ENCODE measurements at places on chromosomes 16 and 17.

DNA sequence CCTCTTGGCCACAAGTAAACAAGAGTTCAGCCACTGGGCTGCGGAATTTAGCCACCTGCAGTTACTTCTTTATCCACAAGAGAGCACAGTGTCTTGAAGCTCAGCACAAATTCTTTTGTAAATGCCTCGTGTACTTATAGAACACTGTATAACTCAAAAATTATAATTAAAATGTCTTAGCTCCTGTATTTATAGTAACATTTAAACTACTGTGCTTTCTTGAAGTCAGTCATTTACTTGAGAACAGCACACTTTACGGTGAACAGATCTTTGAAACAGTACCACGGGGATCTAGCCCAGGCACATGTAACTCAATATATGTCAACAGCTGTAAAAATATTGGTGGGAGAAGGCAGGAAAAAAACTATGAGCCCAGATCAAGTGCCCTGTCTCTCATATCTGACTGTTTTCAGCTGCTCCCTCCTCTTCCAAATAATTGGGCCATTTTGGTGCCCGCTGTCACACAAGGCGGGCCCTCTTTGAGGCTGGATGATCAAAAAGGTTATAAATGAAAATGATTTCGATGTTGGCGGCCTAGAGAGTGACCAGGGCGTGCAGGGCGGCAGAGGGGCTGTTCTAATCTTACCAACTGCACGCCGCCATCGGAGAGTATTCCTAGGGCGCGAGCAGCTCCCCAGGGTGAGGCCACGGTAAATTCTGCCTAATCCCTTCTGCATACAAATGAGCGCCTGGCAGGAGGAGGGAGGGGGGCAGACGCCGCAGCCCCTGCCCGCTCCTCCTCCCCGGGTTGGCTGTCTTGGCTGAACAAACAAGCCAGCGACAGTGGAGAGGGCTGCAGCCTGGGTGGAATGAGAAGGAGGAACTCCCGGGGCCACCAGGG is 183.2 kb downstream of the C16orf78 start:
- DNase-seq = no peak

GRCh38 chr17:46821482-46822387 is 3.2 kb upstream of the WNT3 start:
- DNase-seq = no peak

GRCh38 chr16:55701442-55702319 is 45.9 kb downstream of the SLC6A2 start:
- DNase-seq = peak; percentile 1

- no peak for DNase-seq
Observed at GRCh38 chr16:24683847-24684493, 45.5 kb upstream of the TNRC6A start.

- DNase-seq = no peak
Observed at GRCh38 chr17:80979547-80980378, 11.9 kb upstream of the CHMP6 start.

GRCh38 chr17:60073063-60073462 is 5.7 kb downstream of the HEATR6 start:
- no peak for DNase-seq

DNA sequence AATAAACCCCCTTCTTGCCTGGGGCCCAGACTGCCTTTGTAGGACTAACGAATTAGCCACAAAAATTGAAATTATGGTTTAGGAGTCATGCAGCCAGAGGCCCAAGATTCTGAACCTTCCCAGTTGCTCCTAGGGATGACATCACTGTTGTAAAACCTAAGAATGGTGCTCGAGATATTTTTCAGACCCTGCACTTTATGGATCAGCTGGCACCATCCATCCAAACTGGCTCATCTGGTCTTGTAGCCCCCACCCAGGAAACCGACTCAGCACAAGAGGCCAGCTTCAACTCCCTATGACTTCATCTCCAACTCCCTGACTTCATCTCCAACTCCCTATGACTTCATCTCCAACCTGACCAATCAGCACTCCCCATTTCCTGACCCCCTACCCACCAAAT is 10.9 kb upstream of the EVPL start:
- no peak for DNase-seq

DNA sequence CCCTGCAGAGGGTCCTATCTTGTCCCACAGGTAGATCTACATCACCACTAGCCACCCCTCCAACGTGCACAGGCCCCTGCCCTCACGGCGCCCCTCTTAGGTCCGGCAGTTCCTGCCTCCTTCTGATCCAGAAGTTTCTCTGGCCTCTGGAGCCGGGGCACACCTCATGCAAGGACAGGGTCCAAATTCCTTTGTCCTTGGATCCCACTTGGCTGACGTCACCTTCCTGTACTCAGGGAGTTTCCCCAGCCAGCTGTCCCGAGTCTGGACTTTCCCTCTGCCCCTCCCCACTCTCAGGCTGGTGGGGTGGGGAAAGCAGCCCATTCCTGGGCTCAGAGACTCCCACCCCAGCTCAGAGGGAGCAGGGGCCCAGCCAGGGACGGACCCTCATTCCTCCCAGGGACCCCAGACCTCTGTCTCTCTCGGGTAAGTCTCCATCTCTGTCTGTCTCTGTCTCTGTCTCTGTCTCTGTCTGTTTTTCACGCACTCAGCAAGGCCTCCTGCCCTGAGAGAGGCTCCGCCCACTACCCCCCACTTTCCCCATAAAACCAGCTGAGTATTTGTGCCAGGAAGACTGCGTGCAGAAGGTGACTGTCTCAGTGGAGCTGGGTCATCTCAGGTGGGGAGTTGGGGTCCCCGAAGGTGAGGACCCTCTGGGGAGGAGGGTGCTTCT is at the start of gene IL32:
Gene IL32 (plus strand): TSS at position 572 of the 673 bp plus-strand sequence. CDS start 172 bp downstream, outside the sequence.
- no peak for DNase-seq

GRCh38 chr17:46129302-46129701 is 63.9 kb downstream of the KANSL1 start:
- no peak for DNase-seq

DNA sequence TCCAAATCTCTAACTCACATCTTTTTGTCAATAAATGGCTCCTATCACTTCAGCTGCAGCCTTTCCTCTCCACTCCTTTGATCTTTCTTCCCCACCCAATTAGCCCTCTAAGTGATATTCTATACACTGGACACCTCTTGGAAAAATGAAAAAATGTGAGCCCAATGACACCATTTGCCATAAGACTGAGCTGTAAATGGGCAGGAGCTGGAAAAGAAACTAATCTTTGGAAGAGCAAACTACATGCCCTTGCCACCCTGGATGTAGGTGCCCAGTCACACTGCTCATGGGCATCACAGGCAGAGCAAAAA is 80.0 kb downstream of the SMG6 start:
- DNase-seq = no peak

GRCh38 chr17:37750768-37751475 is 6.1 kb upstream of the HNF1B start:
- no peak for DNase-seq

GRCh38 chr17:2945299-2945698 is 118.1 kb downstream of the OR1D5 start:
- no peak for DNase-seq

- no peak for DNase-seq
Observed at GRCh38 chr17:82966415-82966814, 113.0 kb upstream of the METRNL start.

DNA sequence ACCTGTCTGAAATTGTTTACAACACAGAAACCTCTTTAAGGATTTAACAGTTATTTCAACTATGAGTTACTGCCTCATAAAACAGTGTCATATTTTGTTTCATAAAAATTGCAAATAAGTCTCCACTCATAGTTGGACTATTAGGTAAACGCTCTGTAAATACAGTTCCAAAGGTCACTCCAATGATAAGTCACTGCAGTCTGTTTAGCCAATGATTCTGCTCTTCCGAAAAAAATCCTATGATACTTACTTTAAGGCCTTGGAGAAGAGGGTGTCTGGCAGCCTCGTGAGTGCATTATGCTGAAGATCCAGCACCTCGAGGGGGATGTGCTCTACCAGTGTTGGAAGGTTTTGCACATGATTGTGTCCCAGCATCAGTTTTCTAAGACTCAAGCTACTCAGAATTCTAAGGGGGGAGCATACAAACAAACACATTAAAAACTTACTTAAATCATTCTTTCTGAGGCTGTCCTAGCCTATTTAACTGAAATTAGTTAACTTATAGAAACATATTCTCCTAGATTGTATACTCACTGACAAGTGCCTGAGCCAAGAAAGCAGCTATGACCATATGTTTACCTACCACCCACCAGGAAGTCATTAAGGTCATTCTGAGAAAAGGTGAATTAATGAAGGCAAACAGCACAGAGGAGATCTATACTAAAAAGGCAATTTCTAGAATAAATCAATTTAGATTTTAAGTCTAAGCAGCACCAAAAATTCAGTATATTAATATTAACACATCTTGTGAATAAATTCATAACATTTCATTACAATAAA is 41.1 kb downstream of the MARVELD3 start:
- no peak for DNase-seq

DNA sequence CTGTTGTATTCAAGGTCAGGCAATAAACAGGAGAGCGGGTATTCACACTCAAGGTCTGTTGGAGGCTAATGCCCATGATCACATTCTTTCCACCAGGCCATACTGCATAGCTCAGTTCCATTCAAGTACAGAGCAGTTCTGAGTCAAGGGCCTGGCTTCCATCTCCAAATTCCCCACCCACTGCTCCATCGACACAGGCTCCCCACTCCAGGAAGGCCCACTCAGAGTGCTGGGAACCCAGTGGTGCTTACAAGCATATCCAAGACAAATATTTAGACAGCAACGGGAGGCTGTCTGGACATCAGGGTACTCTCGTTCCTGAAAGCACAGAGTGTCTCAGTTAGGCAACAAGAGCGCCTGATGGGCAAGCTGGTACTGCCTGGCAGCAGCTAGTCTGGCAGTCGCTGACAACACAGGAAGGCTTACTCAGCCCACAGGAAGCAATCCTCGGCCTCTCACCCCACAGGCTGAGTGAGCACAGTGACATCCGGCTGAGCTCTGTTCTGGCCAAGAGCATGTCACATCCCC is 40.9 kb downstream of the RFFL start:
- peak; percentile 67 for DNase-seq

DNA sequence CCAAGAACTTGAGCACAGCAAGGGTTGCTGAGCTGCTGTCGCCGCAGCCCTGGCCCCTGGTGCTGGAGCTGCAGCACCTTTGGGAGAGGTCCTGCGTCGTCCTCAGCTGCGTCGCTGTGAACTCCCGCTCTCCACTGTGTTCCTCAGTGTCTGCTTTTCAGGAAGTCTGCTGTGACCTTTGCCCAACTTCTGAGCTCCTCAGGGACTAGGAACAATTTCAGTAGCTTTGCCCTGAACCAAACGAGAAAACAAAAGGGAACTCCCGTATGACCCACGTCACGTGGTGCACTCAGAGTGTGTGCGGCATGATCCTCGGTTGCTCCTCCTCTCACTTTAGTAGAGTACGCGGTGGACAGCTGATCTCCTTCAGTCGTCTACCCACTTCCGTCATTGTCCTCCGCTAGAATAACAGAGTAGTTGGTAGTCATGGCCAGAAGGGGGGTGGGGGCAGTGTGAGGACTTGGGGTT is 44.2 kb downstream of the WDR45B start:
- DNase-seq = no peak

DNA sequence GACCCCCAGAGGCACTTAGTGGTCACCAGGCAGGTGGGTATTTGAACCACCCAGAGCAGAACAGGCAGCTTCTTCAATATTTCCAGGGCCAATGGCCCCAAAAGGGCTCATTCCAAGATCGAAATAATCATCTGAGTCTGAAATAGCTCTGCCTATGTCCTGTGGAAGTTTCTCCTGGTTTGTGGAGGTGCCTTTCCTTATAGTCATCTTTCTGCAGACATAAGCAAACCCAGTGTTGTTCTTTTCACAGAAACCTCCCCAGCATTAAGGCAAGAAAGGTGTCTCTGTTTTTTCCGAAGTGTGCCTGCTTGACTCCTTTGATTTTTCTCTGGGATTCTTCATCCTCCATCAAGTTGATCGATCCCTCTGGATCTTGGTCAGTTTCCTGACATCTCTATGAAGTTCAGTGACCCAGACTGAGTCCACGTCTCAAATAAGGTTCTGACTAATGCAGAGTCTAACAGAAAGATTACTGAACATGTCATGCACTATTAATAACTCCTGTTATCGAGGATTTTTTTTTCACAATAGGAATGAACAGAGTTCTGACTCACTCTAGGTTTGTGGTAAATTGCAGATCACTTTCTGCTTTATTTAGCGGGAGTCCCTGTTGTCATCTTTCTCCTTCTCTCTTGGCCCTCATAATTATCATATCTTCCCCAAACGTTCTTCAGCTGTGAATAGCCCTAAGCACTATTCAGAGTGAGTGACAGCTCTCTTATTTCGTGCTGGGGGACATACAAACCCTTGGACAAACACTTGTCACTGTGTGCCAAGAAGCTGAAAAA is 1.5 kb downstream of the LRRC3C start:
- DNase-seq = peak; percentile 89

GRCh38 chr17:16919663-16920627 is 52.0 kb downstream of the TNFRSF13B start:
- no peak for DNase-seq

DNA sequence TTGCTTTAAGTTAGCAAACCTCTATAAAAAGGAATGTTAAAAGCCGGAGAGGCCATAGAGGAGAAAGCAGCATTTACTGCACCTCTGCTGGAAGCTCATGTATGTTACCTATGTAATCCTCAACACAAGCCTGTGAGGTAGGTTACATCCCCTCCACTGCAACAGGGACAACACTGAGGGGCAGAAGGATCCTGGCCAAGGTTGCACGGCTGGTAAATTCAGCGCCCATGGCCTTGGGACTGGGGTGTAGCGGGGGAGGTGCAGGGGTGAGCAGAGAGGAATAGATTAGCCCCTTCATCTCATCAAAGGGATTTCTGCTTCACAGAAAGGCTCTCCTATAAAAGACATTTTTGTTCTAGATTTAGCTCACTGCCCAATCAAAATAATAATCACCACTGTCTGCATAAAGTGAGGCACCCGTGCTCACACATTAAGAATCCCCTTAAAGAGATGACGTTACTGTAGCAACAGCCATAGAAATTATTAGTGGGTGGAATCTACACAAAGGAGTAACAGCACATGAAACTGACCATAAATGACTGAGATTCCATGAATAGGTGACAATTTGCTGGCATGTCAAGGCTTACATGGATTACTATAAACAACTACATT is 3.3 kb downstream of the ZCCHC14 start:
- no peak for DNase-seq

GRCh38 chr17:48074322-48075081 is 26.3 kb downstream of the NFE2L1 start:
- DNase-seq = peak; percentile 56

DNA sequence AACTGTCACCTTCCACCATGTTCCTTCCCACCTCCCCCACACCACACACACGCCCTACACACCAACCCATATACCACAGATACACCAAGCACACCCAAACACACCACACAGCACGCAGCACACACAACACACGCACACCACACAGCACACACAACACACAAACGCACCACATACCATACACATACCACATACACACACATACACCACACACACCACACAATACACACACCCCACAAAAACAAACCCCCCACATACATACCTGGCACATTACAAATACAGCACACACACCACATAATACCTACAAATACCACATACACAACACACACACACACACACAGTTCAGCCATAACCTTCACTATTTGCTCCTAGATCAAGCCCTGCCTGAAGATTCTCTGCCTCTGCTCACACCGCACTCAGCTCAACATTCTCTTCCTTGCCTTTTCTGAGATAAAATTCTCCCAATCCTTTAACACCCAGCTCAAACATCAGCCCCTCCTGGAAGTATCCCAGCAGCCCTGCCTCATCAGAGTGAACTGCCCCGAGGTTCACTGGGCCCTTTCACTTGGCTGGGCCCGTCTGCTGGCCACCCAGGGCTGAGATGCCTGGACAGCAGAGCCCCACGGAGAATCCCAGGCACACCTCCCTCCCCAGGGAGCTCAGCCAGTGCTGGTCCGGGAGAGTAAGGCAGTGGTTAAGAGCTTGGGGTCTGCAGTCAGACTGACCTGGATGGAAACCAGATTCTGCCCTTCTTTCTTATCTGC is 31.9 kb upstream of the CPNE2 start:
- DNase-seq = no peak
